SJCRH30 (cell line): ENCODE measurements at places on chromosomes 6 and 20. TPM values are rescaled to one million over a fixed set of nuclear protein-coding genes. Genes with fewer than 3 reads are reported as not detected.

The MARCKS gene
- 152 and 167 TPM in 2 replicates for total RNA-seq

The KHDRBS2 gene
- total RNA-seq = not detected in 2 replicates

The SUMO4 gene
- total RNA-seq = 1.1 and 1.5 TPM in 2 replicates

The LAMA2 gene
- 17.6 and 17.9 TPM in 2 replicates for total RNA-seq

The DNAJC5 gene
- total RNA-seq = 79.6 and 81.1 TPM in 2 replicates

The MATN4 gene
- 0.18 TPM in 1 of 2 replicates, not detected in the other for total RNA-seq

The RBM38 gene
- 181 and 190 TPM in 2 replicates for total RNA-seq

The CST7 gene
- not detected in 2 replicates for total RNA-seq

The IL17F gene
- not detected in 2 replicates for total RNA-seq

- no peak for DNase-seq
Observed at GRCh38 chr6:108253241-108253640, 7.6 kb downstream of the SNX3 start.

DNA sequence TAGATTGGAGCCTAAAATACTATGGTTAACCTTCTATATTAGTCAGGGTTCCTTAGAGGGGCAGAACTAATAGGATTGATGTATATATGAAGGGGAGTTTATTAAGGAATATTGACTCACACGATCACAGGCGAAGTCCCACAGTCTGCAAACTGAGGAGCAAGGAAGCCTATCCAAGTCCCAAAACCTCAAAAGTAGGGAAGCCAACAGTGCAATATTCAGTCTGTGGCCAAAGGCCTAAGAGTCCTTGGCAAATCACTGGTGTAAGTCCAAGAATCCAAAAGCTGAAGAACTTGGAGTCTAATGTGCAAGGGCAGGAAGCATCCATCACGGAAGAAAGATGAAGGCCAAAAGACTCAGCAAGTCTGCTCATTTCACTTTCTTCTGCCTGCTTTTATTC lies 133.5 kb upstream of the ADGRF1 start:
- DNase-seq = no peak

DNA sequence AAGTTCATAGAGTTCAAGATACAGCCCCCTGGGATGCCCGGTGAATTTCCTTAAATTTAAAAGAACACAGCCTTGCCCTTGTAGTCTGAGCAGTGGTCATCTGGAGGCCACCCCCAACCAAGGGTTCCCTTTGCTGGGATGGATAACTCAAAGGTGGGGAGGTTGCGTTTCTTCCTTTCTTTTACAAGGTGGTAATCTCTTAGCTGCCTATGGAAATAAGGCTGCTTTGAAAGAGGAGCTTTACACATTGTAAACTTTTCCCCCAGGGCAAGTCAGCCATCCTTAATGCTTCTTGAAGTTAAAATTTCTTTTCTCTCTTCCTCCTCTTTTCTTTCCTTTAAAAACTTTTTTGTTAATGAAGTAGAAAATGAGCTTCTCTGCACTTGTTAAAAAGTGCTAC lies 71.2 kb upstream of the PRDM1 start:
- DNase-seq = no peak

GRCh38 chr6:75196081-75196687 lies 9.7 kb downstream of the COL12A1 start:
- no peak for DNase-seq

DNA sequence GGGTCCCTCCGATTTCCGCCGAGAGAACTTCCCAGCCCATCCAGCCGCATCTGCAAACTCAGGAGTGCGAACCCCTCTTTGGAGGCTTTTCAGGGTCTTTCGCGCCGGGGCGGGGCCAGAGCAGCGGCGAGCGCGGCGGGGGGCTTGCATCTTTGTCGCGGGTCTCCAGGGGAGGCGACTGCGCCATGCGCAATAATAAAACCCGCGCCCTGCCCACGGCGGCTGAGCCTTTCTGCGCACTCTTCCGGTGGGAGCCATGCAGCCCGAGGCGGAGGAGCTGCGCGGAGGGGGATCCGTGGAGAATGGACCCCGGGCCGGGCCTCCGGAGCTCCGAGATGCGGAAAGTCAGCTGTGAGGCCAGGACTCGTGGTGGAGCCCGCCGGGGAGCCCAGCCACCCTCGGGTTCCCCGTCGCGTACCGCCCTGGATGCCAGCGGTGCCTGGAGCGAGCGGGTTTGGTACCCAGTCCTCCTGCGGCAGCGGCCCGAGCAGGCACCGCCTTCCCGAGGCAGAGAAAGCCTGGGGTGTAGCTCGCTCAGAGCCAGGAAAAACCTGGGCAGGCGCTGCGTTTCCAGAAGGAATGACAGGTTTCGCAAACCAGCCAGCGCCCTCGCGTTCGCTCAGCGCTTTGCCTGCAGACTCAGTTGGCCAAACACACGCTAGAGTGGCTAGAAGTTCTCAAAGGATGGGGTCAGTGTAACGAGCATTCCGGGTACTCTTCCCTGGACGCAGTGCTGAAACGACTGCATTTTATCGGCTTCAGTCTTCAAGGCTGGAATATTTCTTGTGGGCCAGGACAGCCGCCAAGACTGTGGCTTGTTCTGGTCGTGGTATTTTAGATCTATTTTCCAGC lies 1.2 kb downstream of the AKAP12 start:
- peak; percentile 71 for DNase-seq

DNA sequence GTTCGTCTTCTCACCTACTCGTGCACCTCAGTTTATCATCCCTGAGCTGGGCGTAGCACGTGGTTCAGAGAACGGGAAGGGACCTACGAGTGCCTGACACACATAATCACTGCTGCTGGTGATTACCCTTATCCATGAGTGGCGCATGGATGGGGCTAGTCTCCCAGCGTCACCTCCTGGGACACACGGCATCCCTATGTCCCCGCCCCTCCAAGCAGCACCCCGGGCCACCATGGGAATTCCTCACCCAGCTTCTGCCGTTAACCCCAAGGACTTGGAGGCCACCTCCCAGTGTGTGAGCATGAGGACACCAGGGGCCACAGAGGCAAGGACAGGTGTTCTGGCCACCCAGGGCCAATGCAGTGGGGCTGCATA lies 9.8 kb downstream of the CHRNA4 start:
- no peak for DNase-seq

GRCh38 chr20:54116550-54117235 lies 46.3 kb upstream of the BCAS1 start:
- no peak for DNase-seq

- DNase-seq = no peak
Observed at GRCh38 chr6:78911218-78911940, 44.0 kb downstream of the IRAK1BP1 start.

DNA sequence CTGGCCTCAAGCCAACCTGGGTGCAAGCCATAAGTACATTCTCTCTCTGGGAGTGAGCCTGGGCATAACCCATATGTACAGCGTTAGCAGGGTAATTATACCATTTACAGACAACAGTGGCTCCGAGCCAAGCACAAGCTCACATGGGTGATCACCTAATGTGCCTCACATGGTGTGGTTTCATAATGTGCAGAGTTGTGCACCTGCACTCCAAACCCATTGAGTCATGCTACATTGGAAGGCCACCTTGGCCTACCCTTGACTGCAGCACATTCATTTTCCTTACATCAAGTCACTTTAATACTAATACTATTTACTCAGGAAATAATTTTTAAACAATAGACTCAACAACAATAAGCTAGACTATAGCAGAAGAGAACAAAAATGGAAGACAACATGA lies 194.5 kb upstream of the PLN start:
- no peak for DNase-seq

- no peak for DNase-seq
Observed at GRCh38 chr20:61879303-61879620, 186.4 kb downstream of the TAF4 start.

DNA sequence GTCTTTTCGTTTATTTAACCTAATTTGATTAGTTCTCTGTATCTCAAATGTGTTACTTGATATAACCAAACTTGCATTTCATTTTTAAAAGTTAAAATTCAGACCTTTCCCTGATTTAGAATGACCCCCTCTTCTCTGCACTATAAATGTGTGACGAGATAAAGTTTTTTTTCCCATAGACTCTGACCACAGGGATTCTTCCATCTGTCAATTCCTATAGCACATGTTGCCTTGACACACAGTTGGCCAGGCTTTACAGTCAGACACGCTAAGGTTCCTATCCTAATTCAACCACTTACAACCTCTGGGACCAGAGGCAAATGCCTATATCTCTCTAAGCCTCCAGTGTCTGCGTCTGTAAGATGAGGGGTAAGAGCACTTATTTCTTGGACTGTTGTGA lies 40.6 kb downstream of the KCNS1 start:
- DNase-seq = peak; percentile 41

- DNase-seq = peak; percentile 50
Observed at GRCh38 chr20:62603021-62603906, 39.0 kb upstream of the SLCO4A1 start.

DNA sequence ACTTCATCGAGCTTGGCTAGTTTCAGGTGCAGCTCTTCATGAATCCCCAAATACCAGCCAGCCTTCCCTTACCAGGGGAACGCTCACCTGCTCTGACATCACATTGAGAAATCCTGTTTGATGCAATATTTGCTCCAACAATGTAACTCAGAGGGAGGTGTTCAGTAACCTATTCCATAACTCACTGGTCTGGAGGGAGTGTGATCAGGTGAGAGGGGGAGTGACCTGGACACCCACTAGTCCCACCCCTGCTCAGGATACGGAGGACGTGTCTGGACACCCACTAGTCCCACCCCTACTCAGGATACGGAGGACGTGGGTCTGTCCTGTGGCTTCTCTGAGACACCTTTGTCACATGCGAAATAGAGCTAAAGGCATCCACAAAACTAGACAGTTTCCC lies 70.3 kb downstream of the HUS1B start:
- DNase-seq = no peak

- DNase-seq = peak; percentile 73
Observed at GRCh38 chr6:37516076-37516919, 16.6 kb upstream of the CCDC167 start.

DNA sequence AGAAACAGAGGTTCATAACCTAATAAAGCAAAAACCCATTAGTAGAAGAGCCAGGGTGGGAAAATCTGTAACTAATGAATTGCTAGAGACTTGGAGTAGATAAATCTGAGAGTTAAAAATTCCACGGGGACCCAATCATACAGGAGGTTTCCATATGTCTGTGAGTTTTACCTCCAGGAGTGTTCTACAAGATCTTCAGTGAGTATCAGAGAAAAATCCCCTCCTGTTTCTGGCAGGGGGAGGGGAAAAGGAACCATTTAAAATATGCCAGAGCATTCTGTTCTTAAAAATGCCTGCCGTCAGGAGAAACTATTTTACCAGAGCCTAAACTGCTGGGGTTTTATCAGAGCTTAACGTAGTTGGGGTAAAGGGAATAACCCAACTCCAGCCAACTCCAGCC lies 54.0 kb upstream of the PLN start:
- no peak for DNase-seq

DNA sequence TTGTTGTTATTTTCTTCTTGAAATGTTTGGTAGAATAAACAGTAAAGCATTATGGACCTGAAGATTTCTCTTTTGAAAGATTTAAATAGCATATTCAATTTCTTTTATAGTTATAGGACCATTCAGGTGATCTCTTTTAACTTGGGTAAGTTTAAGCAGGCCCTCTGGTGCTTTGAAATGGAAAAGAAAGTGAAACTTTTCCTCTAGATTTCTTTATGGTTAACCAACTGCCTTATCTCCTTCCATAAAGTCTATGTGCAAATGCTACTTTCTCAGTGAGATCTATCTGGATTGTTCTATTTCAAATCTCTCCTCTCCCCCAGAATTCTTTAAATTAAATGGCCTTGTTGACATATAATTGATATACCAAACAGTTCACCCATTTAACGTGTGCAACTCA lies 54.0 kb downstream of the PHACTR2 start:
- no peak for DNase-seq
